Stimulated activated CD4-positive, alpha-beta T cell treated with anti-CD3 and anti-CD28 coated beads, Interleukin-2, amount 100 ng/mL, for 24 hours (primary cell): ENCODE measurements at places on chromosomes 6 and 20.

DNA sequence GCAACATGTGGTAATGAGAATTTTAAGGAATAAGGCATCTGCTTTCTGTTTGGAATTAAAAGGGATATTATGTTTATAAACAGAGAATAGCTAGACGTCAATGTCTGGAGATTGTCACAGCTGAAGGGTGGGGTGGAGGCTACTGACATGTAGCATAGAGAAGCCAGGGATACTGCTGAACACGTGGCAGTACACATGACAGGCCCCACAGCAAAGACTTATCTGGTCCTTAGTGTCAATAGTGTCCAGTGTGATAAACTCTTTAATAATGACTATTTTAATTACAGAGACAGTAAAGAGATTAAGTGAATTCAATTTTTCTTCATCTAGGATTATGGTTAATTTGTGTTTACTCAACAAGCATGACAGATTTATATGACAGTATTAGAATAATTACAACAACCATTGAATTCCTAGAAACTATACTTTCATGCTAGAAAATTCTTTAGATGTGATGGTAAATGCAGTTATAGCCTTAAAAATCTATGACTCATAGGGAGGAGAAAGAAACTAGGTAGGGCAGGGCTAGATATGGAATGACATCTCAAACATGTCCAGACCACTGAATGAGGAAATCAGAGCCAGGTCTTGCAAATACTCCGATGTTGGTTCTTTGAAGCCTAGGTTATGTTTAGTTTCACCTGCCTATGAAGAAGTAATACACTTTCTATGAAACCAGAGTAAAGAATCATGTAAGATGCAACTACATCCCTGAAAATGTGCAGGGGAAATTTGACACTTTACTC, 399.5 kb downstream of the PHF3 start:
- DNase-seq, result no peak

DNA sequence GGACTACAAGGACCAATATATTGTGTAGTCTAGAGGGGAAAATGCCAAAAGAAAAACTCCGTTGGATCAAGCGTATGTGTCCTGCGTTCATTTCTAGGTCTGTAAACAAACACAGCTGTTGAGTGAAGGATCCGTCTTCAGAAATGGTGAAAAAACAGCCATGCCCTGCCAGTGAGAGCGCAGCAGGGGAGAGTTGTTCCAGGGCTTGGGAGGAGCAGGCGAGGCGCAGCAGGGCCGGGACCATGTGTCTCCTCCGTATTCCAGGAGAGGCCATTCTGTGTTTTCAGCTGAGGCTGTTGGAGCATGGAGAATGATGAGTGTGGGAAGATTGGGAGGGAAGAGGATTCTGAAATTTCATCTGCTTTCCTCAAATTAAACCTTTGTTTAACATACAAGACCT, 38.0 kb downstream of the BMP6 start:
- no peak for DNase-seq

DNA sequence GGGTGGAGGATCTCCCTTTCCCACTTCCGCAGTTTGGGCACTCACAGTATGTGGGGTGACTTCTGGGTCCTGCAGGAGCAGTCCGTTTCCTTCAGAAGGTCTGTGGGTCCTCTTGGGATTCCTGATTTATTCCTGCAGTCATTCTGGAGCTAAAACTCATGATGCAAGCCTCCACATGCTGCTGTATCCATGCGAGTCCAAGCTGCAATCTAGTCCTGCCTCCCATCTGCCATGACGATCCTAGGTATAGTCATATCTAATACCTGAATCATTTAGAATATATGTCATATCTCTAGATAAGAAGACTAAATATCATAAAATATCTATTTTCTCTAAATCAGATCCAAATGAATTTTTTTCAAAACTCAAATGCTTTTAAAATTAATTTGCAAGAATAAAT, 103.4 kb upstream of the AHI1 start:
- no peak for DNase-seq

DNA sequence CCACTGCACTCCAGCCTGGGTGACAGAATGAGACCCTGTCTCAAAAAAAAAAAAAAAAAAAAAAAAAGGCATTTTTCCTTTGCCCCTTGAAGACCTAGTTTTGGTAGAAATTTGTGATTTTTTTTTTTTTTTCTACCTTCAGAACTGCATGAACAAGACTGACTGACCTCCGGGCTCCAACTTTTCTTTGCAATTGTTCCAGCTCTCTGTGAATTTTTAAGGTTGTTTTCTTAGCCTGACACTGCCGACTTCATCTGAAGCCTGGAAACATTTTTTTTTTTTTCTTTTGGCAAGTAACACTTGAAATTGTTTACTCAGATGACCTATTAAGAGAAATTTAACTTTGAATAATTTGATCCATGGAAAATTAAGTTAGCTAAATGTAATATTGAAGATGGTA, 73.0 kb downstream of the SLC24A3 start:
- no peak for DNase-seq

DNA sequence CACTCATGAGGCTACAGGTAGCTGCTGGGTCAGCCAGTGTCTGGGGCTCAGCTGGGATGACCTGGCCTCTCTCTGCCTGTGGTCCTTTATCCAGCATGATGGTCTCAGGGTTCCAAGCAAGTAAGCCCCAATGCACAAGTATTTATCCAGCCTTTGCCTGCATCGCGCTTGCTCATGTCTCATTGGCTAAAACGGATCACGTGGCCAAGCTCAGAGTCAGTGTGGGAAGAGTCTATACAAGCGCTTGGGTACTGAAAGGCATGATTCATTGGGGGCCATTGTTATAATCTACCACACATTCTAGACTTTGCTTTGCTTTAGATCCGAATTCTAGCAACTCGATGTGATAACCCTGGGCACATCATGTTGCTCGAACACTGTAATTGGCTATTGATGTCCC, 48.3 kb downstream of the PPP1R16B start:
- no peak for DNase-seq

DNA sequence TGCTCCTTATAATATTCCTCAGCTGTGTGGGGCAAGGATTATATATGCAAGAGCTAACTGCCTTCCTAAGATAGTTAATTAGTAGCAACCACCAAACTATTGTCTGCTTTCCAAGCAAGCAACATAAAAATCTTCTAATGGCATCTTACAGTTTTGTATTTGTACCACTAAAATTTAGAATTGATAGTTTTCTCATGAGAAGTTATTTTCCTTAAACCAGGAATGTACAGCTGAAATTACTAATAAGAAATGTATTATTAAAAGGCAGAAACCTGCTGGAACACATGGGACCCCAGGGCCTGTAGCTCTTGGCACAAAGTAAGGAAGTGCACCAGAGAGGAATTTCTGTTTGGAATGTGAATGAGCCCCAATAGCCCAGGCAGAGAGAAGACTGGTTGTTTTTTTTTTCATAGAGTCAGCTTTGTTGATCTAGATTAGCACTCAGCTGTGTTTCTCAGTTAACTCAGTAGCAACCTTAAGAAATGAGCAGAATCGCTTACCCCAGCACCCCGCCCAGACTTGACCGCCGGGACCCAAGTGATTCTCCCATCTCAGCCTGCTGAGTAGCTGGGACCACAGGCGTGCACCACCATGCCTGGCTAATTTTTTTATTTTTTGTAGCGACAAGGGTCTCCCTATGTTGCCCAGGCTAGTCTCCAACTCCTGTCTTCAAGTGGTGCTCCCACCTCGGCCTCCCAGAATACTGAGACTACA, 2.6 kb downstream of the MGME1 start:
- no peak for DNase-seq

- no peak for DNase-seq
Measured at GRCh38 chr20:56587307-56588041, 41.6 kb upstream of the TFAP2C start.
